ENCODE measurements at places on chromosomes 5 and 9.

- no peak for DNase-seq
Measured at GRCh38 chr9:109918339-109919163, 138.6 kb downstream of the PALM2AKAP2 start.

DNA sequence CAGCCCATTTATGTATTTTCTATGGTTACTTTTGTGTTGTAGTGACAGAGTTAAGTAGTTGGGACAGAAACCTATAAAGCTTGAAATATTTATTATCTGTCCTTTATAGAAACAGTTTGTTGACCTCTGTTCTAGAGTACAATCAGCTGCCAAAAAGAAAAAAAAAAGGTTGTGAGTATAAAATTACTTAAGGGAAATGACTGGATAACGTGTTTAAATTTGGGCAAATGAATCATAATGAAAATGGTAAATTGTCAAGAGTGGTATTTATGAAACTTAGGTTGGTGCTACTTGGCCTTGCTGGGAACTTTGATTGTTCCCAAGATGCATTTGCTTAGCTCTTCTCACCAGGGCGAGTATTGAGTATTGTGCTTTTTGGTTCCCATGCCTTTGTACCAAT lies 70.2 kb upstream of the IL6ST start:
- DNase-seq = no peak

- no peak for DNase-seq
Measured at GRCh38 chr5:87120518-87121303, 147.0 kb upstream of the RASA1 start.

DNA sequence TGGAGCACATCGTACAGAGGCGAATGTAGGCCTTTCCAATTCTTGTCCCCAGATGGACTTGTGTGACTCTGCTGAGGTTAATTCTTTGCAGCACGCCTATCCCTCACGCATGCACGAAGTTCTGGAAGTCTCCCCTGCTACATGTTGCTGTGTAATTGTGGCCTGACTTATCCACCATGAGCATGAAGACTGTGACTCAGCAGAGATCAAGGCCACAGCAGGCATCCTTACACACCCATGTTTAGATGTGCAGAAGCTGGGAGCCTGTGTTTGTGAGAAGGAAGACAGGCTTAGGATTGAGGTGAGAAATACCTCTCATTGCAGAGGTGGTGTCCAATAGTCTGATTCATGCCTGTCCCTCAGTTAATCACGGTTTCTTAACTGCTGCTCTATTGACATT lies 135.6 kb downstream of the ICE1 start:
- no peak for DNase-seq

DNA sequence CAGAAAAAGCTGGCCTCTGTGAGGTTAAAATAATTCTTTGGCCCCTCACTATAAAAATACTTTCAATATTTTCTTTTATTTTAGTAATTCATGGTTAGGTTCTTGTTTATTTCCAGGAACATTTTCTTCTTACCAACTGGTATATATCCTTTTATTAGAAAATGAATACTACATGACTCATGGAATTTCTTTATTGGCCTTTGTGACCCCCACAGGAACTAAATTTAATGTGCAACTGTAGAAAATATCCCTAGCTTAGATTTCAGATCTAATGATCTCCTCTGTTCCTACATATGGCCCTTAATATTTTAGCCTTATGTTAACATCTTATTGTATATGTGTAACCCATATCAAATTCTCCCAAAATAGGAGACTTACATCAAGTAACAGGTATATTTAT lies 429.9 kb downstream of the NR2F1-AS1 start:
- DNase-seq = no peak

DNA sequence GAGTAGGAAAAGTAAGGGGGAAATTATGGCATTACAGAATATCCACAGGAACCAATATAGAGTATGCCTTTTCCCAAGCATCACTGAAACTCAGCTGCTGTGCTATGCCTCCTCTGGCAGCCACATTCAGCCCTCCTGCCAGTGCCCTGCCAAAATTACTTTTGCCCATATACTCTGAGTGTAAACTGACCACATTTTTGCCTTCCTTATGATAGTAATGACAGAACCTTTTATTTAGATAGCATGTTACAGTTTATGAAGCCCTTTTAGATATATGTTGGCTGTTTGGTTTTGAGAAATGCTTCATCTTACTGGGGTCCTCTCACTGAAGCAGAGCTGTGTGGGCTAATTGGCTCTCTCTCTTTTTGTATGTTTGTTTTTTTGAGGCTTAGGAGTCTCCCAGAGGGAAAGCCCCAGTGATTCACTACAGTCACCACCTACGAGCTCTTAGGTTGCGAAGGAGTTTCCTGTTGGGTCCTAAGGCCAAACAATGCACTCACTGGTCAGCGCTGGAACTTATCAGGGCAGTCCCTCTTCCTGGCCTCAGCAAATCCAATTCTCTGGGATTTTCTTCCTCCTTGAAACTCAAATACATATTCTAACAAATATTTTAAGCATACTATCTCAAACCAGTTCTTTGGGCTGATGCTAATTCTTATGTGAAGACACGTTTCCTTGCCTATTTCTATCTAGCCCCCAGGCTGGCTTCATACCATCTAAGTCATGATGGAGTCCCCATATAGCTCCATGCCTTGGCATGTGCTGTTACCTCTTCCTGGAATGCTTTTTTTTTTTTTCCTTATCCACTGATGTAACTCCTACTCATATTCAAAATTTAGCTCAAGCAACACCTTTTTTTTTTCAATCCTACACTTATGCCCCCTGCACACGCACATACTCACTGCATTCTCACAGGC lies 3.7 kb downstream of the PHF24 start:
- no peak for DNase-seq

- no peak for DNase-seq
Measured at GRCh38 chr9:81578606-81579005, 110.7 kb downstream of the TLE1 start.

DNA sequence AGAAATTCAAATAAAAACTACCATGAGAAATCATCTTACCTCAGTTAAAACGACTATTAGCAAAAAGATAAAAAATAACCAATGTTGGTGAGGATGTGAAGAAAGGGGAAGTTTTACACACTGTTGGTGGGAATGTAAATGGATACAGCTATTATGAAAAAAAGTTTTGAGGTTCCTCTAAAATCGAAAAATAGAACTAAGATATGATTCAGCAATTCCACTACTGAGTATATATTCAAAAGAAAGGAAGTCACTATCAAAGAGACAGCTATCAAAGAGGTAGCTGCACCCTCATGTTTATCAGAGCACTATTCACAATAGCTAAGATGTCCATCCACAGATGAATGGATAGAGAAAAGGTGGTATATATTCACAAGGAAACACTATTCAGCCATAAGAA lies 1888.4 kb downstream of the MAT2B start:
- no peak for DNase-seq

DNA sequence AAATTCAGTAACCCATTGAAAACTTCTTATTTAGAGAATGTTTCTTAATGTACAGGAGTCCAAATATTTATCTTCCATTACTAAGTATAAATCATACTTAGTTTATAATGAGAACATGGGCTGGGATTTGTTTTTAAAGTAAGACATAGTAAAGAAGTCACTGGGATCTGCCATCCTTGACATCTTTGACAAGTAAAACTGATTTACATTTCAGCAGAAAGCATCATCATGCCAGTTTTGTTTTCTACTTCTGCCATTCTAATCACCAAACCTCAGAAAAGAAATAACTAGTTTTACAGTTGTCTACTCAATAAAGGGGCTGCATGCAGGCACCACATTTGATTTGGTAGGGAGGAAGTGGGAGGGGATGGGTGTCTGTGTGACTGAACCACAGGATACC lies 221.7 kb upstream of the PPP1R2B start:
- no peak for DNase-seq

GRCh38 chr9:89721176-89721700 lies 116.4 kb downstream of the GADD45G start:
- DNase-seq = no peak

GRCh38 chr5:55518831-55519390 lies 15.9 kb downstream of the PLPP1 start:
- DNase-seq = no peak

DNA sequence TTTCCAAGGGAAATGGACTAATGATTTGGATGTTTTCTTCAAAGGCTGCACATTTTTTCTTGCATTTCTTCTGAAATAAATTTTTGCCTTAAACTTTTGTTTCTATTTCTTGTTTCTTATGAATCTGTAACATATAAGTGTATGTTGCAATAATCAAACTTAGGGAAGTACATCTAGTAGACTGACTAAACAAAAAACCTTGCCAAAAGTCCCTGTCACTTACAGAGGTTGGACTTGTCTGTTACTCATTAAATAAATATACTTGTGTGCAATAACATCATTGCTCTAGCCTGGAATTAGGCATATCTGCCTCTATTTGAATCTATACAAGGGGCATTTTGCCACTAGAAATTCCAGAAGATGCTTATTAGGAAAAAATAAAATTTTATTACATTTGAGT lies 56.6 kb downstream of the C6 start:
- no peak for DNase-seq

DNA sequence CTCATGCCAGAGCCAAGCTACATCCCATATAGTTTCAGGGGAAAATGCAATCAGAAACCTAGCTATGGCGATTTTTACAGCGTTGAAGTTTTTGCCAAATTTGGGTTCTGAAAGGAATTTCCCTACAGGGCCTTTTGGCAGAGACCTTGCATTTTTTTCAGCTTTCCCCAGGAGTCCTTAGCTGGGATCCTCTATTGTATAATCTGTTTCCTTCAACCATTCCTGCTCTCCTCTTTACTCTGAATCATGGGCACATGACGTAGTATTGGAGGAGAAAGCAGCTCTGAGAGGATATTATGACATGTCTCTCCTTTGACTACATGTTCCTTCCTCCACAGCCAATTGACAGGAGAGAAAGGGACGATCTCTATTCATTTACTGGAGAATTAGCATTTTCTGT lies 118.5 kb upstream of the ERCC6L2 start:
- no peak for DNase-seq

DNA sequence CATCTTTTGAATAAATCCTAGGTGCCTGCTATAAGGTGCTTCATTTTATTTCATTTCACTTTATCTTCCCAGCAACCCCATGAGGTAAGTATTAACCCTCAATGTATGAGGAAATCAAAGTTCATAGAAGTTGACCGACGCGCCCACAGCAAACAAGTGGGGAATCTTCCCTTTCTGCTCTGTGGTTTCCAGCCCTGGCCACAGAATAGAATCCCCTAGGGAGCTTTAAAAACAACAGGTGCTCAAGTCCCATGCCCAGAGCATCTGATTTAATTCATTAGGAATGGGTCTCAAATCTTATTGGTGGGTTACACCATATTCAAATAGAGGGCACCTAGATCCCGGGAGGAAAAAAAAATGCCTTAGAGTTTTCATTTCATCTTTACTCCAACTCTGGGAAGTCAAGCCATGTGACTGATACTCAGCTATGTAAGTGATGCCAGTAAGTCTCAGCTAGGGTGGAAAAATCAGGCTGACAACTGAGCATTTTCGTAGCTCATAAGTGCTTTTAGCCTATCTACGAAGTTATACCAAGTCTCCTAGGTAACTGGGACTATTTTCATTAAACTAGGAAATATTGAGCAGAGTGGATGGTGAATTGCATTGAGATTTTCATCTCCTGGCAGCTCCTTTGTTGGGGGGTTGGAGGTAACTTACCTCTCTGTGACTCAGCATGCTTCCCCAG lies 353.4 kb upstream of the SLC30A5 start:
- DNase-seq = no peak

DNA sequence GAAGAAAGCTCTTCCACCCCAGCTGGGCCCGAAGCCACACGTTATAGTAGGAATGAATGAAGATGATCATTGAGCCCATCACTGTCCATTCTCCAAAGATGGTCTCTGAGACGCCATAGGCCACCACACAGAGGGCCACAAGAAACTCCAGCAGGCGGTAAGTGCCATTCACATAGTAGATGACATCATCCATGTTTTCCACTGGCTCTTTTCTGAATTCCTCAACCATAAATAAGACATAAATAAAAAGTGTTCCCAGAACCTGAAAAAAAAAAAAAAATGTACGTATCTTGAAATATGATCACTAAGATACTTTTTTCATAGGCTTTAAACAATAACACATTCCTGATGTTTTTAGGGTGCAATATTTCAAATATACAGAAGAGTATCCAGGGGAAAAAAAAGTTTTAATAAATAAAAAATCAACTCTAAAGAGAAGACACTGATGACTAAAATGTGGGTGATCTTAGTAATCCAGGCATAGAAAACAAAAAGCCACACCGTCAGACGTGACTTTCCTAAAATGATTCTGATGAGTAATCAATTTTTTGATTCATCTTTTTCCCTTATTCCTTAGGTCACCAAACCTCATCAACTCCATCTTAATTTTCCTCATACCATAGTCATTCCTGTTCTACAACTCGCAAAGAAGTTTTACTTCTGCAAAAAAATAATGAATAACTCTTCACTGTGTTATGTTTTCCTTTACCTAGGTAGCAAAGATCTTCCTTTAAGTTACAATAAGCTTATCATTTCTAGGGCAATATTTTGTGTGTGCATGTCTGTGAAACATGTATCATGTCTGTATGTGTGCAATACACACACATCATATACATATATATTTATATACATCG lies 47.8 kb downstream of the RNF145 start:
- DNase-seq = no peak
